Daoy (cell line): ENCODE measurements at places on chromosomes 11 and 22.
A peak's percentile ranks its signal among the peaks of the same experiment; 100 is the strongest.

GRCh38 chr22:47299211-47299862, 536.9 kb downstream of the TBC1D22A start:
- DNase-seq, result no peak

- no peak for DNase-seq
These were observed 270.8 kb downstream of the DYNC2H1 start for GRCh38 chr11:103380031-103380430.

DNA sequence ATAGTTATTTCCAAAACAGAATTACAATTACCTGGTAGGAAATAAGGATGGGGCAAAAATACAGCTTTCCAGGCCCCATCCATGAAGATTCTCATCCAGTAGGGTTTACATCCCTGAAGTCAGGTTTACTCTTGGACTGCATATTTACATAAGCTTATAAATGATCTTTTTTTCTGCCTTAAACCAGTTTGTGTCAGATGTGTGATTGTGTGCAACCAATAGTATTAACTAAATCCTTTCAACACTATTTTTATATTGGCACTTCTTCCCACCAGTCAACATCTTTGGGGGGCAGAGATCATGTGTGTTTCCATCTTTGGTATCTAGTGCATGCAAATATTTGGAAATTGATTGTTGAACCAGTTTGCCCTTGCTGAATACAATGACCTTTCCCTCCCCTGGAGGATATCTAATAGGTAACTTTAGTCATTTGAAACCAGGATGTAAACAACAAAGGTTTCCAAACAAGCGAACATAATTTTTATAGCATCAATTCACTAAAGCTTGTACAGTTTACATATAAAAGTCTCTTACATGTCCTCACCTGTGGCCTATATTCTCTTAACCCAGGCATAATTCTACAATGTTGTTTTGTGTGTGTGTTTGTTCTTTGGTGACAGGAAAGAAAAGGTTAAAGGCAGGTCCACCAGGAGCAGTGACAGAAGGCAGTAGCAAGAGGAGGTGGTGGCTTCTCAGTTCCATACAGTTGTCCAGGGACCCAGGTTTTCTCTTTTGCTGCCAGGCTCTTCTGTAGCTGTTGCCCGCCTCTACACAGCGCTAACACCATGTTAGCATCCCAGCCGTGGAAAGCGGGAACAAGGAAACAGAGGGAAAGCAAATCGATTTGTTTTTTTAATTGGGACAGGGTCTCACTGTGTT, 1.7 kb upstream of the ME3 start:
- DNase-seq, result no peak

DNA sequence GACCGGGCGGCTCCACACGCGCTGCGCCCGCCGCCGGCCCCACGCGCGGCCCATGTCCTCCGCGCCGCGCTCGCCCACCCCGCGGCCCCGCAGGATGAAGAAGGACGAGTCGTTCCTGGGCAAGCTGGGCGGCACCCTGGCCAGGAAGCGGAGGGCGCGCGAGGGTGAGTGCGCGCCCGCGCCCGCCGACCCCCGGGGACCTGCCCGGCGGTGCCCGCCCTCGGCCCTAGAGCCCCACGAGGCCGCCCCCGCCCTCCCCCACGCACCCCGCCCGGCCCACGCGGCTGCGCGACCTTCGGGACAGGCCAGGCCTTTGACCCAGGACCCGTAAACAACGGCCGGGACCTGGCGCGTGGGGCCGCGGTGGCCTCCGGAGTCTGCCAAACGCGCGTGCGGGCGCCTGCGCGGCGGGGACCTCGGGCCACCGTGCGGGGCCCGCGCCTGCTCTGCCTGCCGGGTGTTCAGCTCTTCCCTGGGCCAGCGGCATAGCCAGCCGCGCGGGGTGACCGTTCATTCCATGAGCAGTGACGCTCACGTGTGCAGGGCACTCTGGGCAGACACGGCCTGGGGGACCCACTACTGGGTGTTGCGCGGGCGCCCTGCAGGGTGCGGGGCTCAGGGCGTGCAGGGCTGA, at the start of gene PARVB:
PARVB (plus strand) TSS at position 15 of the 634 bp plus-strand sequence; CDS start at position 53, 38 bp downstream.
- peak; percentile 43 for DNase-seq

DNA sequence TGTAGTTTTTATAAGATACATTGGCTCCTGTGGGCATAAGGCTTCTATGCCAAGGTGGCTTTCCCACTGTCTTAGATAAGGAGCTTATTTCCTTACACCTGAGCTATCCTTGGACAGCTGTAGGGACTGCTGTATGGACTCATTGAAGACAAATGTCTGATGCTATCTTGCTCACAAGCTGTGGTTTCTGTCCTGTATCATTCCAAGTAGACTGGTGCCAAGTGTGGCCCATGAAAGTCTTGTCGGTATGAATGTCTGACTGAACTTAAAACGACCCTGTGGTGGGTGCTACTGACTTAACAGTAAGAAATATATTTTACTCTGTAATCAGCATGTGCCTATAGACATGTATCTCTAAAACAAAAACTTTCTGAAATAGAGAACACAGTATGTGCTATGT, 45.0 kb downstream of the LARGE2 start:
- DNase-seq, result no peak
